ENCODE measurements at places on chromosomes 3 and 15.
A peak's percentile ranks its signal among the peaks of the same experiment; 100 is the strongest.

- DNase-seq = peak; percentile 4
These were observed 43.0 kb downstream of the RAD54L2 start for GRCh38 chr3:51581524-51581923.

GRCh38 chr15:83887961-83888360, 234.0 kb downstream of the ADAMTSL3 start:
- no peak for DNase-seq

GRCh38 chr3:103968751-103969150, 1398.0 kb upstream of the ALCAM start:
- no peak for DNase-seq

GRCh38 chr3:72810659-72811434, 37.4 kb downstream of the SHQ1 start:
- no peak for DNase-seq

GRCh38 chr3:110164632-110165369, 827.5 kb upstream of the DPPA4 start:
- peak; percentile 1 for DNase-seq

GRCh38 chr3:115226844-115227445, 79.9 kb upstream of the ZBTB20 start:
- no peak for DNase-seq

- peak; percentile 75 for DNase-seq
These were observed 183.9 kb downstream of the TPRG1 start for GRCh38 chr3:189355481-189356201.

DNA sequence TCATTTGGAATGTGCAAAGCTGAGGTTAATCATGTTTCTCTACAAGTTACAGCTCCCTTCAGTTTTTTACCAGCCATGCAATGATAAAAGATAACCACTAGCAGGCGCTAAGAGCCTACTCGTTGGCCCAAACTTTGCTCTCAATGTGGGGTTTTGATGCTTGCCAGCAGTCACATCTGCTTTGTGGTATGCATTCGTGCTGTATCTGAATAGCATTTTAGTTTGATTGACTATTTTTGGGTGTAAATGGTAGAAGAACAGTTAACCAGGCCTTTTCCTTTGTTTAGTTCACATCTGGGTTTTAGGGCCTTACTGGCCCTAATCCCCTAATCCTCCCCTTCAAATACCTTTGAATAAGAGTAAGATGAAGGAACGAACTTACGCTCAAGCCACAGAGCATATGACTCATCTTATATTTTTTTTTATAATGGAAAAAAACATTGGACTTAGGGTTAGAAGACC, 4.4 kb upstream of the CLDN11 start:
- DNase-seq = peak; percentile 94
